Breast epithelium (tissue), 4 donors: ENCODE measurements at places on chromosomes 13 and 19. TPM values are rescaled to one million over a fixed set of nuclear protein-coding genes. Genes with fewer than 3 reads are reported as not detected.

Gene DLL3
- not detected for total RNA-seq

Gene PCDH8
- total RNA-seq, result not detected

Gene JUND
- total RNA-seq, result 325 TPM

Gene TEX26
- 0.59 TPM for total RNA-seq

Gene ZSCAN4
- total RNA-seq, result not detected

Gene URAD
- total RNA-seq, result not detected
